ENCODE measurements at places on chromosomes 12 and 14.

DNA sequence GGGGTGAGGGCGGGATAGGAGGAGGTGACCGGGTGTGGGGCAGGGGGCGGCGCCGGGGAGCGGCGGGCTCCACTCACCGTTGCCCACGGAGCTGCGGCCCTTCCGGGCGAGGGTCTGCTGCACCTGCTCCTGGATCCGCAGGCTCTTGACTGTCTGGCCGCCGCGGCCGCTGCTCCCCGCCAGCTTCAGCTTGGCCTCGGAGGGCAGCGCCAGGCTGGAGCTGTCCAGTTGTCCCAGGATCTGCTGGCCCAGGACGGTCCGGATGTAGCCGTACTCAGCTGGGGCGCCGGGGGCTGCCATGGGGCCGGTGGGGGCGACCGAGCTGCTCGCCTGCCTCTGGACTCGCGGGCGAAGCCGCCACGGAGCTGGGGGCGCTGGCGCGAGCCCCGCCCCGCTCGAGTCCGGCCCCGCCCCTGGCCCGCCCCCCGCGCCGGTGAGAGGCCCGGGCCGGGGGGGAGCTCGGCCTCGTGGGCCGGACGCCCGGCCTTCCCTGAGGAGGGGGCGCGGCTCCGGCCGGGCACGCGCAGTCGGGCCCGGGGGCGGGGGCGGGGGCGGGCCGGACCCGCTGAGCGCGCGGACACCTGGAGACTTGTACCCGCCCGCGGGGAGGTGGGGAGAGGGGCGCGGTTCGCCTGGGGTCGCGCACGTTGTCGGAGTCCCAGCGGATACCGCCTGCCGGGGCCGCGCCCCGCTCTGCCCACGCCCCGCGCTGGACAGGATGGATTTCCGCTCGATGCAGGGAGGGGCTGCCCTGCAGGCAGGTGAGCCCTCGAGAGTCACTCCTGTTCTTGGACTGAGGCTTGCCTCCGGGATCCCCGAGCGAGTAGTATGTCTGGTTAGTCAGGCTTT, at the start of gene PKP2:
Gene PKP2 (minus strand): TSS at position 346 of the 849 bp plus-strand sequence. CDS start 46 bp downstream, at position 300.
- no peak for DNase-seq

GRCh38 chr12:79200176-79200575, 335.6 kb downstream of the SYT1 start:
- DNase-seq = no peak

DNA sequence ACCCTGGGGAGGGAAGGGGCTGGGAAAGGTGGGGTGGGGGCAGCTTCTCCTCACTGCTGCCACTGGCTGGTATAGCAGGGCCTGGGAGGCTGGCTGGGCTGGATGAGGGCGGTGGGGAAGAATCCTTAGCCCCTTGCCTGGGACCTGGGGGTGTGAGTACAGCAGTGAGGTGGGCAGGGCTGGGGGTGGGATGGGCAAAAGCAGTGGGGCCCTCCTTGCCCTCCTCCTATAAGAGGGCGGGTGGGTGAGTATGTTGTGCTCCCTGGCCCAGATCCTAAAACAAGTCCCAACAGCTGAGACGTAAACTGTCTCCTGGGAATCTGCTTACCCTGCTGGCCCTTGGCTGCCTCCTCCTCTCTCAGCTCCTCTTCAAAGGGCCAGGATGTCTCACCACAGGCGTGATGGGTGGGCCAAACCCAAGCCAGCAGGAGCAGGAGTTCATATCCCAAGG, 2.2 kb downstream of the NCKAP5L start:
- peak; percentile 57 for DNase-seq

DNA sequence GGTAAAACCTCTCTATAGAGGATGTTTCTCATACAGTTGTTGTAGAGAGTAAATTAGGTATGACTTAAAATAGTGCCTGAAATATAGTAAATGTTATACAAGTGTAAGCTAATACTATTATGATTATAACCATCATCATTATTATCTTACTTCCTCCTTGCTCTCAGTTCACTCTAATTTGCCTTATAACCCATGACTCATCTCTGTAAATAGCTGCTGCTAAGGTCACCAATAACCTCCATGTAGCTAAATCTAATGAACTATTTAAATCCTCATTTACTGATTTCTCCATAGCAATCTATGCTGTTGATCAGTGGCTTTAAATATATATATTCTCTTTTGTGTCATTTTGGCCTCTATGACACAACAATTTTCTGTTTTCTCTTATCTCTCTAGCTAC, 109.6 kb downstream of the RMST start:
- no peak for DNase-seq

DNA sequence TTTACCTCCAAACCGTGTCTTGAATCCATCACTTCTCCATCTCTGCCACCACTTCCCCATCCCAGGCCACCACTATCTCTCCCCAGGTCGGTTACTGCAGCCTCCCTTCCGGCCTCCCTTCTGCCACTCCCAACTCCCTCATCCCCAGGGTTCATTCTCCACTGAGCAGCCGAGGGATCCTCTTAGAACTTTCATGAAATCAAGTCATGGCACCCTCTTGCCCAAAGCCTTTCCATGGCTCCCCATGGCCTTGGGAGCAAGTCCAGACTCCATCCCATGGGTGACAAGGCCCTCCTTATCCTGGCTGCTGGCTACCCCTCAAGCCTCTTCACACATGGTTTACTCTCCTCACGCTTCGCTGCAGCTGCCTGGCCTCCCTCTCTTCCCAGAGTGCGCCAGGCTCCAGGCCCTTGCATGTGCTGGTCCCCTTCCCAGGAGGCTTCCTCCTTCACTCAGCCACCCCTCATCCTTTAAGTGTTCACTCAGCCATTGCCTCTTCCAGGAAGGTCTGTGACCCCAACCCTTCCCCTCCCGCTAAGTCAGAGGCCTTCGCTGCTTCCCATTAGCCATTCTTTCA, 17.9 kb upstream of the SH2B3 start:
- DNase-seq = no peak

DNA sequence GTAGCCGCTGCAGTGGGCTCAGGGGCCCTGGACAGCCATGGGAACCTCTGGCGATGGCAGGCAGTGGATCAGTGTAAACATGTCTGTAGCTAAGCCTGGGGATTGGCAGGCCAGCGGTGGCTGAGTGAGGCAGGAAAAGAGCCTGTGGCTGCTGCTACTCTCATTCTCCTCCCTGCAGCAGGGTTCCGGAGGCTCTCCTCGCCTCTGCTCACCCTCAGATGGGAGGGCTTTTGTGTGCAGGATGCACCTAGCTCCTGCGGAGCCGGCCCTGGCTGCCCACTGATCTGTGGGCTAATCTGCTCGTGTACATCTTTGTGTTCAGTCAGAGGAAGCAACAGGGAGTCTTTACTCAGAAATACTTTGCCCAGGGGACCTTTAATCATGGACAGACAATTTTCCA, 59.5 kb downstream of the GALNT8 start:
- no peak for DNase-seq

GRCh38 chr14:22666203-22666893, 22.2 kb upstream of the OR6J1 start:
- no peak for DNase-seq

DNA sequence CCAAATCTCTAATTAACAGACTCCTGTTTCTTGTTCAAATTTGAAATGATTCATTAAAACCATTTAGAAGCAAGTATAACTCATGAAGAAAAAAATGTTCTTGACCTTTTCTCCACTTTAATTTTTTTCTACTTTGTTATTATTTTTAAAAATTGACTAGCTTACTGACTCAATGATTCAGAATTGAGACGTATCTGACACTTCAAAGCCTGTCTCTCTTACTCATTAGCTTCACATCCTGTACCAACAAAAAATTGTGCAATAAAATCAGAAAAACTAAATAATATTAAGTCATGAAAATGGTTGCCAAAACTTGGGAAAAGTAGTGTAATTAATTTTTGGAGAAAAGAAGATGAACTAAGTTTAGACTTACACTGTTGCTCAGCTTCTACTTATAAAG, 331.2 kb downstream of the SLC16A7 start:
- peak; percentile 21 for DNase-seq

- no peak for DNase-seq
Measured at GRCh38 chr14:29205658-29206057, 439.1 kb downstream of the FOXG1 start.

DNA sequence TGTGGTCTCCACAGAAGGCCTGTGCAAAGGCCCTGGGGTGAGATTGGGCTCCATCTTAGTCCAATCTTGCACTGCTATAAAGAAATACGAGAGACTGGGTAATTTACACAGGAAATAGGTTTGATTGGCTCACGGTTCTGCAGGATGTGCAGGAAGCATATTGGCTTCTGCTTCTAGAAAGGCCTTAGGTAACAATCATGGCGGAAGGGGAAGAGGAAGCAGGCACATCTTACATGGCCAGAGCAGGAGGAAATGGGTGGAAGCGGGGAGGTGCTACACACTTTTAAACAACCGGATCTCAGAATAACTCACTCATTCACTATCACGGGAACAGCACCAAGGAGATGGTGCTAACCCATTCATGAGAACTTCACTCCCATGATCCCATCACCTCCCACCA, 55.4 kb downstream of the FAR2 start:
- DNase-seq = no peak

DNA sequence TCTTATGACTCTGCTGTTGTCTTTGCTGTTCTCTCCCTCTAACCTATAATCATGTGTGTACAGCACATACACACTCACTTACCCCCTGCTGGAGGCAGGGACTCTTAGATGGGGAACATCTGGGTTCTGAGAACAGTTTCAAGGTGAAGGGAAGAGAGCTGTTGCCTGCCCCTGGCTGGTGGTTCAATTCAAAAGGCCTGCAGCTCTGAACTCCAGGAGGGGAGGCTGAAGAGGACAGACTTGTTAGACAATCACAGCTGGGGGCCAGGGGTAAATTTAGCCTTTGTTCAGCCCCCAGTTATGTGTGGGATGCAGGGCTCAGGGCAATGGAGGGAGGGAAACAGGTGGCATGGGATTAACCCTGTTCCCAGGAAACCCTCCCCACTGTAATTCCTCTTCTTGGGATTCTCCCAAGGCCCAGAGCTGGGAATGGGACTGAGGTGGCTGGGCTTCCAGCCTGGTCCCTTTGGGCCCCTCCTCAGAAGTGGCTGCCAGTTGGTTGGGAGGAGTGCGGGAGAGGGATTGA, 1.9 kb downstream of the MYL6B start:
- no peak for DNase-seq

GRCh38 chr12:104709692-104710435, 248.2 kb downstream of the SLC41A2 start:
- DNase-seq = peak; percentile 49

- DNase-seq = no peak
Measured at GRCh38 chr14:67663633-67664032, 10.8 kb downstream of the VTI1B start.

DNA sequence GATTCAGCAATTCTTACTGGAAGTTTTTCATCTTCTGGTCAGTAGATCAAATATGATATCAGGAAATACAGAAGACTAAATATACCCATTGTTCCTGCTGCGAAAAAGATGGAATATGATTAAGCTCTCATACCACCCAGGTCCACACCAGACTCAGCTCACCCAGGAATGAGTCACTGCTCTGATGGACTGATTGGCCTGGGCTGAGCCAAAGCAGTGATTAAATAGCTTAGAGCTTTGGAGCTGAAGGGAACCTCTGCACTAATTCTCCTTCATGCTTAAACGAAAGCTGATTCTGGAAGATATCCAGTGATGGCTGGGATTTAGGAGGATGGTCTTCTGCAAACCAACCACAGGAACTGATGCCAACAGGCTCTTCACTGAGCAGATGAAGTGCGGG, 62.0 kb upstream of the SYT1 start:
- DNase-seq = peak; percentile 67

- no peak for DNase-seq
Measured at GRCh38 chr12:100956311-100956852, 161.8 kb downstream of the ANO4 start.

GRCh38 chr14:51089278-51089677, 5.6 kb downstream of the TRIM9 start:
- DNase-seq = no peak

DNA sequence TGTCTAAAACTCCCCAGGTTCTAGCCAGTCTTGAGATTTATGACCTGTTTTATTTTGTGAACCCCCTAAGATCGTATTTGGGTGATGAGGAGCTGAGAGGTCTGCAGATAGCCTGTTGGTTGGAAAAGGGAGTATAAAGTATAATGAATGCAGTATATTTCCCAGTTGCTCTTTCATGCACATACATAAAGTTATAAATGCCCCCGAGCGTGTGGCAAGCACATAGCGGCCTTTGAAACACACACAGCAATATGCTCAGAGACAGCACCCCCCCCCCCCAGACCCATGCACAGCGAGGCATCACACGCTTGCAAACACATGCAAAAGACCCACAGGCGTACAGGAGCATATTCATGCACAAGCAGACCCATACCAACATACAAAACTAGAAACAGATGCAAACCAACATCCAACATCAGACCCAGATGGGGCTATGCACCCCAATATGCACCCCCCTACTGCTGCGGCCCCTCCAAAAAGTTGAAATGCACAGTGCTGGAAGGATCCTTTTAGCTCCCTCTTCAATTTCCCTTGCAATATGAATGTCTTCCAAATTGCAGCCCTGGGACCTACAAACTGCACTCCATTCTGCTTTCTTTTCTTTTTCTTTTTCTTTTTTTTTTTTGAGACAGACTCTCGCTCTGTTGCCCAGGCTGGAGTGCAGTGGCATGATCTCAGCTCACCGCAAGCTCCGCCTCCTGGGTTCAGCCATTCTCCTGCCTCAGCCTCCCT, 82.2 kb upstream of the TBX3 start:
- DNase-seq = no peak
